ENCODE measurements at places on chromosomes 5 and 9.

DNA sequence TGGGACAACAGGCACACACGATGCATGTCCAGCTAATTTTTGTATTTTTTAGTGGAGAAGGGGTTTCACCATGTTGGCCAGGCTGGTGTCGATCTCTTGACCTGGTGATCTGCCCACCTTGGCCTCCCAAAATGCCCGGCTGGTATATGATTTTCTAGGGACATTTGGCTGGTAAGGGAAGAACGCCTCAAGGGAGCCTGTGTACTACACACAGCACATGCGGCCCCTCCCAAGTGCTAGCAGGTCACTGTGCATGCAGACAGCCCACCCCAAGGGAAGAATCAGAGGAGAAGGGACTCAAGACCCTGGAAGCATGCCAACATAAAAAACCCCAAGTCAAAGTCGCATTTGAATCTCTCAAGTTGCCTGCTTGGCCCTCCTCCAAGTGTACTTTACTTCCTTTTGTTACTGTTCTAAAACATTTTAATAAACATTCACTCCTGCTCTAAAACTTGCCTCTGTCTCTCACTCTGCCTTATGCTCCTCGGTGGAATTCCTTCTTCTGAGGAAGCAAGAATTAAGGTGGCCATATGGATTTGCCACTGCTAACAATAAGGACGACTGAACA, 24.3 kb upstream of the OTULINL start:
- no peak overlapping the region for H3K27ac ChIP-seq
- no peaks in the 10 kb centered on the region for H3K27me3 ChIP-seq
- no peaks in the 10 kb centered on the region for H3K36me3 ChIP-seq
- no peak overlapping the region for H3K4me3 ChIP-seq

GRCh38 chr5:156584871-156585270, 257.9 kb downstream of the SGCD start:
- H3K27ac ChIP-seq, result no peak overlapping the region
- H3K4me1 ChIP-seq, result no peaks in the 10 kb centered on the region
- H3K27me3 ChIP-seq, result no peaks in the 10 kb centered on the region
- H3K36me3 ChIP-seq, result no peaks in the 10 kb centered on the region
- no peak for DNase-seq

DNA sequence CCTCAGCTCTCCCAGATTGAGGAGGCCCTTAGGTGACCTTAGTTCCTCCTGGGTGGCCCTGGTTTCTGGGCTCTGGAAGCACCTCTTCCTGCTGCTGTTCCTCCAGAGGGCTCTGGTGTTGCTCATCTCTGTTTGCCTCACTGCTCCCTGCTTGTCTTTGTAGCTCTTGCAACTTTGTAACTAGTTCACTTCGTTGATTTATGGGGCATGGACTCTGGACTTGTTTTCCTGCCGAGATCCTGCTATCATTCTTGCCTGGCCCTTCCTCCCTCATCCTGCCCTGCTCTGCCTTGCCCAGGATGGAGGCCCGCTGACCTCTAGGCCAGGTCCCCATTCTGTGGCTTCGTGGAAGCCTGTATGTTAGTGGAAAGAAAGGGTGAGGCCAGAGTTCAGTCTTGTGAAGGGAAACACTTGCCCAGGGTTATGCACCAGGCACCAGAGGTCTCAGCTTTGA, 169.3 kb downstream of the MACROH2A1 start:
- H3K4me1 ChIP-seq, result no peaks in the 10 kb centered on the region
- no peaks in the 10 kb centered on the region for H3K36me3 ChIP-seq
- H3K4me3 ChIP-seq, result no peak overlapping the region
- H3K27me3 ChIP-seq, result no peaks in the 10 kb centered on the region

GRCh38 chr9:18394847-18395351, 79.1 kb upstream of the ADAMTSL1 start:
- H3K27me3 ChIP-seq, result no peaks in the 10 kb centered on the region
- no peaks in the 10 kb centered on the region for H3K4me1 ChIP-seq
- no peak overlapping the region for H3K27ac ChIP-seq

GRCh38 chr9:124887832-124888231, 25.9 kb downstream of the ARPC5L start:
- no peaks in the 10 kb centered on the region for H3K4me1 ChIP-seq
- H3K36me3 ChIP-seq, result peaks cover 74% of the 10 kb centered on the region
- DNase-seq, result no peak
- no peak overlapping the region for H3K4me3 ChIP-seq
- no peaks in the 10 kb centered on the region for H3K27me3 ChIP-seq

GRCh38 chr9:129567842-129568559, 52.9 kb downstream of the C9orf50 start:
- H3K27me3 ChIP-seq, result no peaks in the 10 kb centered on the region
- H3K36me3 ChIP-seq, result no peaks in the 10 kb centered on the region
- DNase-seq, result no peak
- H3K4me3 ChIP-seq, result no peak overlapping the region

GRCh38 chr9:121353241-121354061, 16.6 kb downstream of the STOM start:
- peaks cover 4% of the 10 kb centered on the region for H3K4me1 ChIP-seq
- DNase-seq, result no peak
- H3K27ac ChIP-seq, result no peak overlapping the region
- H3K36me3 ChIP-seq, result peaks cover 18% of the 10 kb centered on the region

DNA sequence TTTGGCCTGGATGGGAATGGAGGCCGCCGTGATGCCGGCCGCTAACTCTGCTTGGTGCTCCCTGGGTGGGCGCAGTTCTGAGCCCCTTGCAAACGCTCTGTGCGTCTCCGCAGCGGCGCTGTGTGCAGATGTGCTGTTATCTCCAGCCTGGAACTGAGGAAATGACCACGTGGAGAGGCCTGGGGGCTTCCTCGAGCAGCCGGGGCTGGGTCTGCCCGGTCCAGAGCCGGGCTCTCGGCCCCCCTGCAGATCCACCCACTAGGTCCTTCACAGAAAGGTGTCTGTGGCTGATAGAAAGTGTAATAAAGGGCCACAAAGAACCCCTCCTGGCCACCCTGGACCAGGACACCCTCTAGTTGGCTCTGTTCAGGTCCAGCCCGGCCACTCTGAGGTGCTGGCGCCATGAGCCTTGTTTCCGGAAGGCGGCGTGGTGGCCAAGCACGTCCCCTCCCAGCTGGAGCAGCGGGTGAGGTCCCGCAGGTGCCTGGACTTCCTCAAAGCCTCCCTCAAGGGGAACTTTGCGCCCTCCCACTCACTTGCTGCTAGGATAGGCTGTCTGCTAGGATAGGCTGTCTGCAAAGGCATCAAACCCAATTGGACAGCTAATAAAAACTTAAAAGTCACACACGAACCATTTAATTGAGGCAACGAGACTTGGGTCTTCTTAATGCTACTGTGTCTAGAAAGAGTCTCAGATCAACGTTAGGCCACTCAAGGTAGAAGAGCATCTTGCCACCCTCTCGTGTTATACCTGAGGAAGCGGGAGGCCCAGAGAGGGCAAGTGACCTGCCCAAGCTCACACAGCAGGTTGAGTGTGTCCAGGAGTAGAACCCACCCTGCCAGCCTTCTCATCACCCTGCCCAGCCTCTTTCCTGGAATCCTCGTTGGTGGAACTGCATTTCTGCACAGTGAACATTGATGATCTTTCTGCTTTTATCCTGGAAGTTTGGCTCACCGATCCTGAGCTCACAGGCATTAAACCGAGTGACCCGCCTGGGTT, 109.3 kb upstream of the FCN2 start:
- no peaks in the 10 kb centered on the region for H3K36me3 ChIP-seq
- DNase-seq, result no peak
- H3K27ac ChIP-seq, result no peak overlapping the region
- H3K4me3 ChIP-seq, result no peak overlapping the region
- no peaks in the 10 kb centered on the region for H3K27me3 ChIP-seq

DNA sequence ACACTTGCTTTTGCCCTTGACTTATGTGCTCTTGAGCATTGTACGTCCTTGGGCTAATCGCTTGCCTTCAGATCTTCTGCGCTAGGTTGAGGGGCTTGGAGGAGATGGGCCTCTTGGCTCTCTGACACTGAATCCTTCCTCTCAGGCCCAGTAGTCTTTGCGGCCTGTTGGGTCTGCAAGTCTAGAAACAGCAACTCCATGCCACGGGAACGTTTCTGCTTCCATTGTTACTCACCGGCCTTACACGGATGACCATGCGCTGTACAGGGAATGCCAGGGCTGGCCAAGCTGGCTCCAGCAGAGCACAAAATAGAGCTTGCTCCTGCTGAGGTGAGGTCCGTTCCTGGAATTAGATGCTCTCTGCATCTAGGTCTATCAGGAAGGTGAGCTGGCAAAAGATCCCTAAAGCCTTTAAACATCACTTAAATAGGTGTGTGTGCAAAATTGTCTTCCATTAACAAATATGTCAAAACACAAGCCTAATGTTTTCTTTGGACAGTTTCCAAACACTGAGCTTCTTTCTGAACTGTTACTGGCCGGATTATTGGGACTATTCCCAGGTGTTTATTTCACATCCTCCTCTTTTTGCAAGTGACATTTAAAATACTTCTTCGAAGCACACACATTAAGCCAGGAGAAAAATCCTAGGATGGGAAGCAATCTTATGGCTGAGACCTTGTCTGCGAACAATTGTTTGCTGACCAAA, 29.7 kb downstream of the DAPK1 start:
- no peak overlapping the region for H3K27ac ChIP-seq
- no peak overlapping the region for H3K4me3 ChIP-seq
- no peaks in the 10 kb centered on the region for H3K27me3 ChIP-seq
- no peaks in the 10 kb centered on the region for H3K4me1 ChIP-seq
- DNase-seq, result no peak

- H3K36me3 ChIP-seq, result no peaks in the 10 kb centered on the region
- no peak overlapping the region for H3K27ac ChIP-seq
- H3K4me3 ChIP-seq, result no peak overlapping the region
- no peak for DNase-seq
Observed at GRCh38 chr9:113573959-113574352, 110.4 kb downstream of the RGS3 start.

DNA sequence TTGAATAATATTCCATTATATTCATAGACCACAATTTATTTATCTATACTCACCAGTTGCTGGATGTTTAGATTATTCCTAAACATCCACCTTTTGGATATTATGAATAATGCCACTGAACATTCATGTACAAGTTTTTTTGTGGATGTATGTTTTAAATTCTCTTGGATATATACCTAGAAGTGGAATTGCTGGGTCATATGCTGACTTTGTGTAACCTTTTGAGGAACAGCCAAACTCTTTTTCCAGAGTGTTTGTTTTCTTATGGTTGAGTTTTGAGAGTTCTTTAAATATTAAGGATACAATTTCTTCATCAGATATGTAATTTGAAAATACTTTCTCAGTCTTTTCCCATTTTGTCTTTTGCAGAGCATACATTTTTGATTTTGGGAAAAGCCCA, 2.7 kb downstream of the VPS13A start:
- peaks cover 4% of the 10 kb centered on the region for H3K36me3 ChIP-seq
- no peak overlapping the region for H3K4me3 ChIP-seq
- no peak for DNase-seq
- H3K4me1 ChIP-seq, result peaks cover 17% of the 10 kb centered on the region
- H3K27ac ChIP-seq, result no peak overlapping the region
- no peaks in the 10 kb centered on the region for H3K27me3 ChIP-seq

DNA sequence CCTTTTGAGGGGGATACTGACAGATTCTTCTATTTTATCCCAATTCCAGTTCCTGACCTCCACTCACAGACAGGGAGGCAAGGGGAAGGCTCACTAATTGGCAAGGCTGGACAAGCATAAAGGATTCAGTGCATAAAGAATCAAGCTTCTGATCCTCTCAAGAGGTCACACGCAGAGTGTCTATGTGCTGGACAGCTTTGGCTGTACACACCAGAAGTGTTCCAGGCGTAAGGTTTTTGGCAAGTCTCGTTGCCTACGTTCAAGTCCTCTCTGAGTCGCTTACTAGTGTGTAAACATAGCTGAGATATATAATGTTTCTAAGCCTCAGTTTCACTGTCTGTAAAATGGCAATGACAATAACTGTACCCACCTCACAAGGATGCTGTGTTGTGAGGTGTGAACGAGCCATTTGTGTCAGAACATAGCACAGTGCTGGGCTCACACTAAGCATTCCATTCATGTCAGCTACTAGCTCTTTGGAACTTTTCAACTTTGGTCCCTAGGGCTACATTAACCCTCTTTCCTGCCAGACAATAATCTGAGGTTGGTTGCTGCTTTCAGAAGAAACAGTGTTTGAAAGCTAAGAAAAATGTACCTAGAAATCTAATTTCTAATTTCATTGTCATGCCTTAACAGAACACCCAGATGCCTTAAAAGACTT, 52.1 kb downstream of the PALM2AKAP2 start:
- H3K27me3 ChIP-seq, result no peaks in the 10 kb centered on the region
- no peak for DNase-seq
- no peaks in the 10 kb centered on the region for H3K4me1 ChIP-seq
- no peak overlapping the region for H3K27ac ChIP-seq
- no peaks in the 10 kb centered on the region for H3K36me3 ChIP-seq

- H3K27me3 ChIP-seq, result no peaks in the 10 kb centered on the region
- no peaks in the 10 kb centered on the region for H3K4me1 ChIP-seq
- H3K4me3 ChIP-seq, result no peak overlapping the region
- no peaks in the 10 kb centered on the region for H3K36me3 ChIP-seq
Observed at GRCh38 chr9:17986595-17986994, 407.7 kb downstream of the SH3GL2 start.

DNA sequence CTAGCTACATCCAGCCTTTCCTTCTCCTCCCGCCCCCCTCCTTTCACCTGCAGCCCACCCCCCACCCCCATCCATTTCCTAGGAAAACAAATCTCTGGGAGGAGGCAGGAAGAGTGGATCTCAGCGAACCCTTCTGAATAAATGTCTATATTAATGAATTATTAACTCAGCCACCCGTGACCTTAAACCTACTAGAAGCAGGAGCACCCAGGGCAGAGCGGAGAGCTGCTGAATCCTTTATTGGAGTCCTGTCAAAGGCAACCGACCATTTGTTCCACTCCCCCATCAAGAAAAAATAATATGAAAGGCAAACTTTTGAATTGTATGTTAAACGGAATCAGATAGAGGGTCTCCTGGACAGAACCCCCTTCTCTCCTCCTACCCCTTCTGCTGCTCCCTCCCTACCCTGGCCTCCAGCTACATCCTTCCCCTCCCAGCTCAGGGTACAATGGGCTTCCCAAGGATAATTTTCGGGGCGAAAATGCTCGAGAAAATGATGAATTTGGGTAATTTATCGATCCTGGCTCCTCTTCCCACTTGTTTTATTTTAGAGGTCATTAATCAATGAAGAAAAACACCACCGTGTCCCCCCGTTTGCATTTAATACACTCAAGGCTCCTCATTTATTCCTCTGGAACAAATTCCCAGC, 3.3 kb upstream of the PRDM6 start:
- no peak overlapping the region for H3K4me3 ChIP-seq
- DNase-seq, result no peak
- H3K4me1 ChIP-seq, result no peaks in the 10 kb centered on the region
- no peak overlapping the region for H3K27ac ChIP-seq

- no peaks in the 10 kb centered on the region for H3K36me3 ChIP-seq
- H3K27ac ChIP-seq, result no peak overlapping the region
- H3K4me3 ChIP-seq, result no peak overlapping the region
- no peaks in the 10 kb centered on the region for H3K27me3 ChIP-seq
- no peak for DNase-seq
Observed at GRCh38 chr5:109660301-109660700, 29.4 kb upstream of the MAN2A1 start.

- H3K4me3 ChIP-seq, result no peak overlapping the region
- H3K27me3 ChIP-seq, result no peaks in the 10 kb centered on the region
- no peaks in the 10 kb centered on the region for H3K4me1 ChIP-seq
- no peaks in the 10 kb centered on the region for H3K36me3 ChIP-seq
Observed at GRCh38 chr9:133727876-133728441, 10.2 kb downstream of the SARDH start.

GRCh38 chr5:141512390-141512910, 23.6 kb downstream of the PCDHGC5 start:
- H3K36me3 ChIP-seq, result no peaks in the 10 kb centered on the region
- peak overlapping the region; percentile 59 for H3K4me3 ChIP-seq
- no peaks in the 10 kb centered on the region for H3K27me3 ChIP-seq
- peak overlapping the region; percentile 39 for H3K27ac ChIP-seq
- peak; percentile 87 for DNase-seq

All from naive thymus-derived CD4-positive, alpha-beta T cell (primary cell).